NCI-H345 (cell line): ENCODE measurements at places on chromosomes 11 and 22.
A peak's percentile ranks its signal among the peaks of the same experiment; 100 is the strongest.

DNA sequence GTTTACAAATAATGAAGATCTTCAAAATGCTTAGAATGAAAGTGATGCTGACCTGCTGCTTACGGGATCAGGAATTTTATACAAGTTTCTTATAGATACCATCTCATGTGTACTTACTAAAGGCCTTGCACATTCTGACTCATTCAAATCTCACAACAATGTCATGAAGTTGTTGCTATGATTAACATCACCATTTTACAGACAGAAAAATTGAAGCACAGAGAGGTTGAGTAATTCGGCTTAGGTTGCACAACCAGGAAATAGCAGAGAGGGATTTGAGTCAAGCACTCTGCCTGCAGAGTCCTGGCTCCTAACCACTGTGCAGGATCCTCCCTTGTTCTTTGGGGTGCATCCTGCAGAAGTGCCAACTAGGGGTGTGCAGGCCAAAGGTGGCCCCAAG lies 471.9 kb downstream of the MIAT start:
- DNase-seq = no peak

GRCh38 chr11:11213117-11213516 lies 139.9 kb downstream of the CSNK2A3 start:
- no peak for DNase-seq

GRCh38 chr11:124359566-124359965 lies 24.7 kb downstream of the OR8B2 start:
- DNase-seq = no peak

DNA sequence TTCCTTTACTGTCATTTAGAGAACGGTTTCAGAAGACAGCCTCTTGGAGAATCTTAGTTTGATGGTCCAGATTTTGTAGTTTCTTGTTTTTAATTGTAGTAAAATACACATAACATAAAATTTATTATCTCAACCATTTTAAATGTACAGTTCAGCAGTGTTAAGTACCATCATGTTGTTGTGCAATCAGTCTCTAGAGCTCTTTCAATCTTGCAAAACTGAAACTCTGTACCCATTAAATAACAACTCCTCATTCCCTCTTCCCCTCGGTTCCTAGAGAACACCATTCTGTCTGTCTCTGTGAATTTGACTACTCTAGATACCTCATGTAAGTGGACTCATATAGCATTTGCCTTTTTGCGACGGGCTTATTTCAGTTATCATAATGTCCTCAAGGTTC lies 69.8 kb downstream of the GRIK4 start:
- no peak for DNase-seq

GRCh38 chr22:19875061-19875530 lies 20.4 kb upstream of the GNB1L start:
- DNase-seq = no peak

GRCh38 chr11:65329478-65329877 lies 4.2 kb upstream of the DPF2 start:
- no peak for DNase-seq

- DNase-seq = no peak
Measured at GRCh38 chr11:37322333-37323194, 724.5 kb upstream of the RAG2 start.

DNA sequence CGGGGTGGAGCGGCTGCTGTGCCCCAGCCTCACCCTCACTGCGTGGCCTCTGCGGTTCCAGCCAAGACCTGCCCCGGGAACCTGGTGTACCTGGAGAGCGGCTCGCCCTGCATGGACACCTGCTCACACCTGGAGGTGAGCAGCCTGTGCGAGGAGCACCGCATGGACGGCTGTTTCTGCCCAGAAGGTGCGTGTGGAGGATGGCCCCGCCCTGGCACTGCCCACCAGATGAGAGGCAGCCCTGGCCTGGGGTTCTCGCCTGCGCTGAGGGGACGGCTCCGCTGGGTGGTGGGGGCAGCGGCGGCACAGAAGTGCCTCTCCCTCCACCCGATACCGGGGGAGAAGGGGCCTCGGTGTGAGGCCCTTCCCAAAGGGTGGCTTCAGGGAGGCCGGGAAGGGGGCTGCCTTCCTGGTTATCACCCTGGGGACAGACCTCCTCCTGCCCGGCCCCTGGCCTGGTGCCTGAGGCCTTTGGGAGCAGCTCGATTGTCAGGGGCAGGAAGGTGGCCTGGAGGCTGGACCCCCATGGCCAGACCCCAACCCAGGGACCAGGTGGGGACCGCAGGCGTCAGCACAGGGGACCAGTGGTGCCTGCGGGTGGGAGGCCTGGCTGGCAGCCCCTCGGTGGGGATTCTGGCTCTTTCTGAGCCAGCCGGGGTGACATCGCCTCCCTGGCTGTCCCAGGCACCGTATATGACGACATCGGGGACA lies 7.1 kb downstream of the MUC2 start:
- DNase-seq = peak; percentile 8

GRCh38 chr11:22991196-22991595 lies 130.9 kb upstream of the CCDC179 start:
- DNase-seq = no peak

DNA sequence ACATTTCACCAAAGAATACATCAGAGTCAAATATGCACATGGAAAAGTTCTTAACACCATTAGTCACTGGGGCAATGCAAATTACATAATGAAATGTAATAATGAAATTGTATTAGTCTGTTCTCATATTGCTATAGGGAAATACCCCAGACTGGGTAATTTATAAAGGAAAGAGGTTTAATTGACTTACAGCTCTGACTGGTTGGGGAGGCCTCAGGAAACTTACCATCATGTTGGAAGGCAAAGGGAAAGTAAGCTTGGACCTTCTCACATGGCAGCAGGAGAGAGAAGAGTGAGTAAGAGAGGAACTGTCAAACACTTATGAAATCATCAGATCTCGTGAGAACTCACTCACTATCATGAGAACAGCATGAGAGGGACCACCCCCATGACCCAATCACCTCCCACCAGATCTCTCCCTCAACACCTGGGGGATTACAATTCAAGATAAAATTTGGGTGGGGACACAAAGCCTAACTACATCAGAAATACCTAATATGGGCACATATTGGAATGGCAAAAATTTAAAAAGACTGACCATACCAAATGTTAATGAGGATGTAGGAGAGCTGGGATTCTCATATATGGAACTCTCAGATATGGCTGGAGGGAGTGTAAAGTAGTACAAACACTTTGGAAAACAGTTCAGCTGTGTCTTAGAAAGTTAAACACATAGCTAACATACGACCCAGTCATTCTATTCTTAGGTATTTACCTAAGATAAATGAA lies 65.1 kb upstream of the CD44 start:
- no peak for DNase-seq

DNA sequence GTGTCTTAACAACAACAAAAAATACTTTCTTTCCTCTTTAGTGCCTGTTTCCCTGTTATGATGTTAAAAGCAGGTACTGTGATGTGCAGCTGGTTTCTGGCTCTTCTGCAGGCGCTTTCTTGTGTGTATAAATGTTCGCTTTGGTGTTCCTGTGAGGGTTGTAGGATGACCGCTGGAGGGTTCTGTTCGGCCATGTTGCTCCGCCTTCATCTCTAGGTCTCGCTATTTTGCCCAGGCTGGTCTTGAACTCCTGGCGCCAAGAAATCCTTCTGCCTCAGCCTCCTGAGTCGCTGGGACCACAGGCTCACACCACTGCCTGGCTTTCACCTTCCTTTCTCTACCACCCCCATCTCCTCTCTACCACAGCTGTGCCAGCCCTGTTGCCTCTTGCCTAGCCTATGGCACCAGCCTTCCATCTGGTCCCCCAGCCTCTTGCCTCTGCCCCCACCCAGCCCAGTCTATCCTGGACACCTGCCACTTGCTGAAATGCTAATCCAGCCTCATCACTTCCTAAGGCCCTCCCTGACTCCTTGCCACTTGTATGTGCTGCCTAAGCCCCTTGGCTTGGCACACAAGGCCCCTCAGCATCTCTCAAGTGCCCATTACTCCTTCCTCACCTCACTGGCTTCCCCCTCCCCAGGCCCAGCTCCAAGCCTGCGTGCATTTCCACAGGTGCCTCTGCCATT lies 5.5 kb downstream of the LRRC74B start:
- no peak for DNase-seq

GRCh38 chr11:116869610-116870009 lies 32.2 kb upstream of the APOA1 start:
- no peak for DNase-seq

GRCh38 chr11:17526326-17526725 lies 17.9 kb downstream of the USH1C start:
- DNase-seq = no peak

DNA sequence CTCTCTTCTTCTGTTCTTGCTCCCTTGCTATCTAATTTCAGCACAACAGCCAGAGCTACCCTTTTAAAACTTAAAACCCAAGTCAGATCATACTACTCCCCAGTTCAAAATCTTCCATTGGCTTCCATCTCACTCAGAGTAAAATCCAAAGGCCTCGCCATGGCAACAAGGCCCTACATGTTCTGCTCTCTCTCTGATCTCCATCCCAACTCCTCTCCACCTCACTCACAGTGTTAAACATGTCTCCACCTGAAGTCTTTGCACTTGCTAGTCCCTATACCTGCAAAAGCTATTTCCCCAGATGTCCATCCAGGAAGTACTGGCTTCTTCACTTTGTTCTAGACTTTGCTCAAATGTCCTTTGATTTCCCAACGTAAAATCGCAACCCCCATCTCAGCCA lies 3.0 kb upstream of the GRAP2 start:
- DNase-seq = no peak

GRCh38 chr11:22203281-22203680 lies 10.4 kb downstream of the ANO5 start:
- no peak for DNase-seq

GRCh38 chr22:23105919-23106318 lies 35.6 kb downstream of the GNAZ start:
- DNase-seq = no peak

GRCh38 chr22:50088096-50088495 lies 1.7 kb upstream of the MOV10L1 start:
- no peak for DNase-seq

DNA sequence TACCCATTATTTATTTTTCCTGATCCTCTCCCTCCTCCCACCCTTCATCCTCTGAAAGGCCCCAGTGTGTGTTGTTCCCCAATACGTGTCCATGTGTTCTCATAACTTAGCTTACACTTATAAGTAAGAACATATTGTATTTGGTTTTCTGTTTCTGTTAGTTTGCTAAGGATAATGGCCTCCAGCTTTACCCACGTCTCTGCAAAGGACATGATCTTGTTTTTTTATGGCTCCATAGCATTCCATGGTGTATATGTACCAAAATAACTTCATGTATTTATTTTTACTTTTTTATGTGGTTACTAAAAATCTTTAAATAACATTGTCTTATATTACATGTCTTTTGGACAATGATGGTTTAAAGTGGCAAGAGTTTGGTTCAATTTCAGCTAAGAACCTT lies 15.2 kb downstream of the PDGFD start:
- DNase-seq = no peak

DNA sequence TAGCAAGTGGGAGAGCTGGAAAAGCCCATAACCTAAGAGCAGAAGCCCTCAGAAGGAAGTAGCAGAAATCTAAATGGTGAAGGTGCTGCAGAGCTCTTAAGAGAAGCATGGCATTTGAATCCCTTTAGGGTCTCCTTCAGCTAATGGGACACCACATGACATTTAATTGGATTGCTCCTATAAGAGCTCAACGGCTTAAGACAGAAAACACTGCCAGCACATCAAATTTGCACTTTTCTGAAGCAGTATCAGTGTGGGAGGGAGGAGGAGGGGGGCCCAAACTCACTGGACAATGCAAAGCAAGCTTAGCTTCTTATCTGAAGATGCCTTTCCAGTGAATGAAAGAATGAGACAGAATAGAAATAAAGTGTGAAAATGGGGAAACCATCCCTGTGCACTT lies 287.9 kb upstream of the MTNR1B start:
- DNase-seq = no peak

DNA sequence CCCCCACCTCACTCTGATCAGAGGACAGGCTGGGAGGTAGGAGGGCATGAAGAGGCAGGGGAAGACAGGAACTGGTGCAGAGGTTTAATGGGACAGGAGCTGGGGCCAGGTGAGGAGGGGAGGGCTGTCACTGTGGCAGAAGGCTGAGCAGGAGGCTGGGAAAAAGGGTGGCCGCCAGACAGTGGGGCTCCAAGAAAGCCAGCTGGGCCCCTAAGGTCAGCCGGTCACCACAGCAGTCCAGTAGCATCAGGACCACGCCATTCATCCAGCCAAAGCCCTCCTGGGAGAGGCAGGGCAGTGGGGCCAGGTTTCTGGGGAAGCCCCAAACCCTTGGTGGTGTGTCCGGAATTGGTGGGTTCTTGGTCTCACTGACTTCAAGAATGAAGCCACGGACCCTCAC lies 8.5 kb upstream of the TREH start:
- no peak for DNase-seq

DNA sequence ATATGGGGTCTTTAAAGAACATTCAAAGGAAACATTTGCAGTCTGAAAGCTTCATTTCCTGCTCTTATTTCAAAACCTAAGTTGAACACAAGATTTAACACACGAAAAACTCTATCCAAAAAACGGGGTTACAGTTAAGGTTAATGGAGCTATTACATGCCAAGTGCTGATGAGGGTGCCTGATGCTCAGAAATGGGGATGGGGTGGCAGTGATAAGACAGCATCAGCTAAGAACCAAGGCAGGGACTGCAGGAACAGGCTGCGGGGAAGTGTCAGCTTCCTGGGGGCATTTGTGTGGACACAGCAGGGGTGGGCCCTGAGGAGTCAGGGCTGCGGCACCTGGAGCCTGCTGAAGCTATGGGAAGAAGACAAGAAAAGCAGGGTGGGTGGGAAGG lies 12.2 kb downstream of the DGCR2 start:
- DNase-seq = no peak

- no peak for DNase-seq
Measured at GRCh38 chr11:125364121-125364826, 131.8 kb downstream of the FEZ1 start.

GRCh38 chr22:44270556-44270880 lies 42.2 kb downstream of the SHISAL1 start:
- DNase-seq = no peak

GRCh38 chr11:57974848-57975601 lies 48.7 kb upstream of the OR9Q1 start:
- no peak for DNase-seq

GRCh38 chr11:27239305-27239942 lies 123.6 kb downstream of the CCDC34 start:
- DNase-seq = peak; percentile 26

DNA sequence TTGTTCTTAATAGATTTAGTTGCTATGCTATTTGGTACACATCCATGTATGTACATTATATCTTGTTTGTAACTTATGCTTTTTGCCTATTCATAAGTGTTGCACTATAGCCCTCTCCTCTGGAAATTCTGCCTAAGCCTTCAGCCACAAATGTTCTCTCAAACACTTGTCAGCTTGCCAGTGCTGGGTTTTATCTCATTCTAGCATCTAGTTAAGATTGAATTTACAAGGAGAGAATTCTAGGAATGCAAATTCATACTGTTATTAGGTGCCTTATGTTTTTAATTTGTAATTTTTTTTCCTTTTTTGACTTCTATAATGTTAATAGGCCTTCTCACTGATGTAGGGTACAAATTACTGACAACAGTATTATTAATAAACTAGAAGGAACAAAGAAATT lies 14.6 kb upstream of the CTSC start:
- DNase-seq = no peak

DNA sequence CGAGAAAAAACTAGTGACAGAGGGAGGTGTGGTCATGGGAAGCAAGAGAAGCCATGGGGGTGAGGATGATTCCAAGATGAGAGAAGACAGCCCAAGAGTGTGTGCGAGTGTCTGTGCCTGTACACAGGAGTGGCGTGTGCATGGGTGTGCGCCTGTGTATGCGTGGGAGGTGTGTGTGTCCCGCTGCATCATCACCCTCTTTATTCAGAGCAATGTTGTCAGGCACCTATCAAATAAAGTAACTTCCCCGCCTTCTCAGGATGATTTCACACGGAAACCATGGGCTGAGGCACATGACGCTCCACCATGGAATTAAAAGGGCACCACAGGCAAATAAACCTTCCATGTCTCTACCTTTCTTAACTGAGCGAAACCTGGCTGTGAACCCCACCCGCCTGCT lies 24.6 kb downstream of the MS4A10 start:
- no peak for DNase-seq
